ENCODE measurements at places on chromosomes 7 and 10. TPM values are rescaled to one million over a fixed set of nuclear protein-coding genes. Genes with fewer than 3 reads are reported as not detected.

The OR6V1 gene
- not detected for total RNA-seq

The C10orf62 gene
- 0.62 TPM for total RNA-seq

The RNF148 gene
- total RNA-seq: not detected

The CCL24 gene
- total RNA-seq: not detected

GRCh38 chr7:157244516-157245294, 92.1 kb upstream of the DNAJB6 start:
- DNase-seq: no peak

- peak; percentile 89 for DNase-seq
Observed at GRCh38 chr10:122282253-122282671, 11.2 kb downstream of the BTBD16 start.

DNA sequence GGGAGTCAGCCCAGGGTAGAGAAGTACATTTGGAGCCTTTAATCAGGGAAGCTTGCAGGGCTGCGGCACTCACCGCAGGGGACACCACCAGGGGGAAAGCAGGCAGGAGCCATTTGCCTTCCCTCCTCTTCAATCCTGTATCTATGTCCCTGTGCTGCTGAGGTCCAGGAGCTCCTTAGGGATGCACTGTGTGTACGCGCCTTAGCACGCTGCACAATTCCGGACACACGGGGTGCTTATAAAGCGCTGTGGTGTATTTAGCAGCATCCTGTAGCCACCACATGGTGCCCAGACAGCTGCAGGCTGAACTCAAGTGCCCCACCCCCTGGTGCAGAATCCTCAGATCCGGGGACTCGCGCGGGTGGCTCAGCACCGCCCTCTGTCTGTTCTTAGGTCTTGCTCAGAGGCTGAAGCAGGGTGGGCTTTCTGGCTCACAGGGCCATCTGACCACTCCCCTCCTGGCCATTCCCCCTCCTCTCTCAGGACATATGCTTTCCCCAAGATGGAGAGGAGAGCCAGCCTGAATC, 421.4 kb downstream of the SDK1 start:
- DNase-seq: peak; percentile 89

DNA sequence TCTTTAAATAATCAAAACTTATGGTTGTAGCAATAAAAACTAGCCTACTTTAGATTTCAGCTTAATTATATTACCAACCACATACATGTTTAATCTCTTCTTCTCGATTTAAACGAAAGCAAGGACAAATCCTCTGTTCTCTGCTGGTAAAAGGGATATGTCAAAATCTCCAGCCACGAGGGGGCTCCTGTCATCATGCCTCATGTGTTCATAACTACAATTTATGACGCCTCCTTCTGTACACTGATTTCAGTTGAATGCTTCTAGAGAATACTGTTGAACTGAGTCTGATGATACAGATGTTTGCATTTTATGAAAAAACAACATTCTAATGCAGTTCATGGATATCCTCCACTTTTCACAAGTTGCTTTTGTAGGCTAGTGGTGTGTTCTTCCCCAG, 220.0 kb upstream of the DPP6 start:
- DNase-seq: no peak

- no peak for DNase-seq
Observed at GRCh38 chr7:80463272-80463920, 48.5 kb downstream of the GNAT3 start.

DNA sequence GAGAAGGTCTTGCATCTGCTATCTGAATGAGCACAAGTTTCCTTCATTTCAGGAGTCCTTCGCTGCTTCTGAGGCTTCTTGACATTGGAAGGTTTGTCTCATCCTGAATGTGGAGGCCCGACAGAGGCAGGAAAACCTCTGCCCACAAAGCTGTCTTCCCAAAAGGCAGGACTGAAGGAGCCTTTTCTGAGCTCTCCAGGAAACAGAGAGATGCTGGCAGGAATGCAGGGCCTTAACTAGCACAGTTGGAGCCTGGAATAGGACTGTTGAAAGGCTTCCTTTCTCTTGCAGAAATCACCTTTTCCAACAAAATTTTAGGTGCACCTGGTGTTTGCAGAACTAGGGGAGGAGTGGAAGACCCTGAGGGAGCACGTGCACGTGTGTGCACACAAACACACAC, 637.4 kb upstream of the MKI67 start:
- DNase-seq: no peak

- DNase-seq: peak; percentile 61
Observed at GRCh38 chr10:50937230-50937907, 51.9 kb upstream of the A1CF start.

DNA sequence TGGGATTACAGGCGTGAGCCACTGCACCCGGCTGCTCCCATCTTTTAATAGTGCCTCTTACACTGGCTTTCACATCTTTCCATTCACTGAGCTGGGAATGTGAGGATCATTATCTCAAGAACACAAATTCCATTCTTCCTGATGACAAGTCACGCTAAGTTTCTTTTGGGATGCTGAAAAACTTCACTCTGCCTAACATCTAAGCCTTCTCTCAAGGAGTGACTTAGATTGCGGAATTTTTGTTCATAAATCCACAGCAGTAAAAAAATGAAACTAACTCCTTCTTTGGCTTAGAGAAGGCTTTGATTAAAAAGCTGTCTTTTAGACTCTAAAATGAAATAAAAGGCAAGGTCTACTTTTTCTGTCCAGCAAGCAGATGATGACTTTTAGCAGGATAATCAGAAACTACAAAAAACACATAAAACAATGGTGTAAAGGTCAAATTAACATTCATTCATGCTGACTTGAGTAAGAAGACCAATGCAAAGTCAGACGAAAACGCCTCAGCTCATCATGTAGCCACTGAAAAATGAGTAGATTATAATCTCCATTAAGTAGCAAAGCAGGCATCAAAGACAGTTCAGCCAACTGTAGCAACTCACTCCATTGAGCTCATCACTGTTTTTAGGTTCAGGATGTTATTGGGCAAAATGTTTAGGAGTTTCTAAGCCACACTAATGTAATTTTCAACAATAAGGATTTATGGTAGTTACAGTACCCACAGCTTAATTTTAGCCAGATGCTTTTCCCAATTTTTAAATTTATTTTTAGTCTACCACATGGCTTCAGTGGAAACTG, 178.8 kb downstream of the ELMO1 start:
- DNase-seq: no peak

DNA sequence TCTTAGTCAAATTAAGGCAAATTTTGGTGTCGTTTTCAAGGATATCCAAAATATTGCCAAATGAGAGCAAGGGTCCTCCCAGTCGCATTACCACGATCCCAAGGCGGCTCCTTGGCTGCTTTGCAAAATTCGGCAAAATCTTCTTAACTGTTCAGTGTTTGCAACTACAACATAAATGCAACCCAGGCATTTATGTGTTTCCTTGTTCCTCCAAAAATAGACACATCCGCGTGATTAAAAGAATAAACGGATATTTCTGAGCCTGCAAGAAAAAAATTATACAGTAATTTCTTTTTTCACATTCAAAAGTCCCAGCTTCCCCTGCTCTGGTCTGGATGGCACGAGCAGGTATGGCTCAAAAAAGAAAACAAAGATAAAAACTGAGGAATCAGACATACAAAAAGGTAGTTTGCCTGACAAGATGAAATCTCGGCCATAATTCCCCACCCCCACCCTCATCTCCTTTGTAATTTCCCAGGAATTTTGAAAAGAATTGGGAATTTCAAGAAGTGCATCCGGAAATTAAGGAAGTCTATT, 6.0 kb downstream of the SKIDA1 start:
- DNase-seq: peak; percentile 2

Measured in myocyte (in vitro differentiated cells).